ENCODE measurements at places on chromosomes 3 and 15.

DNA sequence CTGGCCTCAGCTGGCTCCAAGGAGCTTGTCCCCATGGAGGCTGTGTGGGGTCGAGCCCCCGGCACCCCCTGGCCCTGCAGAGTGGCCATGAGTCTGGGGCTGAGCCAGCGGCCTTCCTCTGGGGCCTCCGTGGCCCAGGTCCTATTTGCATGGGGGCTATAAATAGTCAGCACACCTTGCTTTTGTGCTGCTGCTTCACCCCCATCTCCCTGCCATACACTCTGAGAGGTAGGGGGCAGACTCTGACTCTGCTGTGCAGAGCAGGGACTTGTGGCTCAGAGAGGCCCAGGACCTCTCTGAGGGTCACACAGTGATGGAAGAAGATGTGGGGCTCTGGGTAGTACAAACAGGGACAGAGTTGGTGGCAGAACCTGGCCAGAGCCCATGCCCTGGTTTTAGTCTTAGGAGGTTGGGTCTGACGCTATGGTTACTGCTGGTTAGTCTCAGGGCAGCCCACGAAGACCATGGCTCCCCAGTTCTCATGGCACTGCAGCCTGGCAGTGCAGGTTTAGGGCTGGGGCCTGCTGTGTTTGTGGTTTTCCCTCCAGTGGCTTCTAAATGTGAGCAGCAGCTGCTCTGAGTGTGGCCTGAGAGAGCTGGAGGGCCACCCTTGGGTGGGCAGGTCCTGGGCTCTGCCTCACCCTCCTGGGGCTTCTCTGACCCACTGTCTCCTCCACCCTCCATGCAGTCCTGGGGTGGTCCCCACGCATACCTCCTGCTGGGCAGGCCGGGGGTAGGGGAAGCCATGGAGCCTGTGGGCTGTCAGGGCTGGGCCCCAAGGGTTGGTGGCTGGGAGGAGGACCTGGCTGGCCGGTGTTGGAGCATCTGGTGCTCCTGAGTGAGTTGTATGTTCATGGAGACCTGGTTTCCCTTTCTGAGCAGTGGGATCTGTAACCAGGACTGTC is 13.6 kb downstream of the PRKCD start:
- no peak for DNase-seq

- no peak for DNase-seq
Observed at GRCh38 chr3:119365418-119365817, 71.2 kb downstream of the ARHGAP31 start.

DNA sequence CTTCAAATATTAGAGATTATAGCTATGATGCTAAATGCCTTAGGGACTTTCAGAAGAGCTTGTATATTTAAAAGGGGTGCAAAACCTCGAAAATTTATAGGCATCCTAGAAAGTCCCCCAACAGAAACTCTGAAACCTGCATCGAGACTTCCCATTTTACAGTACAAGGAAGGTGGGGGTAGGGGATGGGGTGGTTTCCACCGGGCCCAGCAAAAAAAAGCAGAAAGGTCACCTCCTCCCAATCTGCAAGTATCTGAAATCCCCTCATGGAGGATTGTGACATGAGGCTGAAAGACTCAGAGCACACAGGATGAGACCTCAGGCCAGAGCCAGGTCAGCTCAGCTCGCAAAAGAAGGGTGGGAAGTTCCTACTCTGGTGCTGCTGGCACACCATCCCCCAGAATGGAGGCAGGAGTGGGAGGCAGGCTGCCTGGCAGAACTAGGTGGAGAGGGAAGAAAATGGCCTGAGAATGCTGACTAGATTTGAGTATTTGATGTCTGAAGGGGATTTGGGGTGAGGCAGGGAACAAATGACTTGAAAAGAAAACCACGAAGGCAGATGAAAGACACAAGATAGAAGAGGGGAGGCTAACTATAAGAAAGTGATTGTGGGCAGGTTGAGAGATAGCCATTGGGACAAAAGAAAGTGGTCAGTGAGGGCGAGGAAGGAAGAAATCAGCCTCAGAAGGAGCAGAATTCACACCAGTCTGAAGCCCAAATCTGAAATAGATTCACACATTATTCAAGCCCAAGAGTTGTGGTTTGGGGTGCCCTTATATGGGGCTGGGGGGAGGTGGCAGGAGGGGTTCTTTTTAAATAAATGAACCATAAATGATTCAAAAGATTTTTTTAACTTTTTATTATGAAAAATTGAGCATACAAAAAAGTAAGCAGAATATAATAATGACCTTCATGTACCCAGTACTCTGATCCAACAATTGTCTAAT is 22.5 kb upstream of the TSC22D2 start:
- DNase-seq: no peak

- no peak for DNase-seq
Observed at GRCh38 chr3:21879184-21879886, 128.3 kb upstream of the ZNF385D start.

- no peak for DNase-seq
Observed at GRCh38 chr15:99929266-99929665, 196.0 kb upstream of the LYSMD4 start.

- no peak for DNase-seq
Observed at GRCh38 chr3:57864853-57865252, 108.7 kb downstream of the SLMAP start.

GRCh38 chr3:173021547-173022185 is 119.4 kb downstream of the SPATA16 start:
- no peak for DNase-seq

- DNase-seq: no peak
Observed at GRCh38 chr15:59169251-59169708, 37.4 kb upstream of the LDHAL6B start.

DNA sequence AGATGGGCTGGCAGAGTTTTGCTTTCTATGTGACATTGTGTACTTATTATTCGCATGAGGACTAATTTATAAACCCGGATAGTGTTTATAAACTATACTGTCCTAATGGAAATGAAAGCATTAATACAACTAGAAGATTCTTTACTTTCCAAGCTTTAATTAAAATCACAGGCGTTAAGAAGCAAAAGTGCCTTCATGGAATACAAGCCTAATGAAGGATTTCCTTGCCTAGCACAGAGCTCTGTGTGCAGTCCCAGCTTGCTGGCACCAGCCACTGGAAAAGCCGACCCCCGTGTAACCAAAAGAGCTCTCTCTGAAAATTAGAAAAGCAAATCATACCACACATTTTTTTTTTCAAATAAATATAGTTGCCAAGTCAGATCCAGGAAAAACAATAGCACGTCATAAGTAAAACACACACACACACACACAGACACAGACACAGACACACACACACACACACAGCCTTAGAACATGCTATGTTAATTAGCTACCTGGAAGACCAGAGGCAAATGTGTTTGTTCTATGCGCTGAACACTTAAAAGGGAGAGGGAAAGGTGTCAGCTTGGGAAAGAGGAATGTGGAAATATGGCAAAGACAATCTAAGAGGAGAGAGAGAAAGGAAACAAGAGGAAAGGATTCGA is 1084.2 kb downstream of the TUSC7 start:
- DNase-seq: no peak

DNA sequence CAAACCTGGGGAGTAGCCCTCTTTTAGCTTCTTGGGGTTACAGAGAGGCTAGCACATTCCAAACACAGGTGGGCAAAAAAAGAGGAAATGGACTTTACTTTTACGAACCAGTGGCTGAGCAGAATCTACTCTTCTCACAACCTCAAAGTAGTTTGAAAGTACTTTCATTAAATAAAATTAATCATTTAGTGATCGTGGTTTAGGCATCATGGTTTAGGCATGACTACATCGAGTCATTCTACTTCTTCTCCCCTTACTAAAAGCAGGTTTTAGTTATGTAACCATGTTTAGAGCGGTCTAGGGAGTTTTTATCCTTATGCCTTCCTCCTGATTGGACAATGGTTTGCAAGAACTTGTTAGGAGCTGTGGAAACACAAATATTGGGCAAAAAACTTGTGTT is 2.5 kb upstream of the GREM1 start:
- no peak for DNase-seq

DNA sequence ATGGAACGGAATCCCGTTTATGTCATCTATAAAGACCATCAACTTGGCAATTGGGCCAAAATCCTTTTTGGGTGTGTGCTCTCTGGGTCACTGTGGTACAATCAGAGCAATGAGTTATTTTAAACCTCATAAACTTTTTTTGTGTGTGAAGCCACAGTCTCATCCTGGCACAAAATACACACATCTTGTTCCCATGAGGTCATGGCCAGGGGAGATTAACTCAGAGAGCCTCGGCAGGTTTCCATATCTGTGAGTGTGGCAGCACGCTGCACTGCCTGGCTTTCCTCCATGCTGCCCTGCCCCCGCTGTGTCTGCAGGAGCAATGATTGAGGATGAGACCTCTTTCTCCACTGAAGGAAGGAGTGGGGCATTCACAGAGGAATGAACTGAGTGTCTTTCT is 54.0 kb upstream of the DLG1 start:
- DNase-seq: no peak

DNA sequence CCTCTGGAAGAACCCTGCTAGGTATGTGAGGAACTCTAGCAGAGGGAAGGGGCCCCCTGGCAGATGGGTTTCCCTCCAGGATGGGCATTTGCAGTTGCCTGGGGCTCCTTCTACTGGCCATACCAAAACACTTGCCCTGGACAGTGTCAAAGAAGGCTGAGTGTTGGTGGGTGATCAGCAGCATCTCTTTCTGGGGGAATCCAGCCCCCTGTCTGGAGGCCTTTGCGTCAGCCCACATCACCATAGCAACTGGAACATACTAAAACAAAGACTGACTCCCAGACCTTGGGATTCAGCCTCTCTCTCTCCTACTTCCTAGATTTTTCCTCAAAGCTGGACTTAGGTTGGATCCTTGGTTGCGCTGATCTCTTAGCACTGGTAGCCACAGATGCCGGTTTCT is 8.1 kb downstream of the CEMIP start:
- no peak for DNase-seq
